NCI-H187 treated with DMSO at 0.1 percent for 48 hours (cell line): ENCODE measurements at places on chromosomes 16 and 17.

- no peak for DNase-seq
These were observed 6.6 kb upstream of the PITPNA start for GRCh38 chr17:1568950-1569810.

DNA sequence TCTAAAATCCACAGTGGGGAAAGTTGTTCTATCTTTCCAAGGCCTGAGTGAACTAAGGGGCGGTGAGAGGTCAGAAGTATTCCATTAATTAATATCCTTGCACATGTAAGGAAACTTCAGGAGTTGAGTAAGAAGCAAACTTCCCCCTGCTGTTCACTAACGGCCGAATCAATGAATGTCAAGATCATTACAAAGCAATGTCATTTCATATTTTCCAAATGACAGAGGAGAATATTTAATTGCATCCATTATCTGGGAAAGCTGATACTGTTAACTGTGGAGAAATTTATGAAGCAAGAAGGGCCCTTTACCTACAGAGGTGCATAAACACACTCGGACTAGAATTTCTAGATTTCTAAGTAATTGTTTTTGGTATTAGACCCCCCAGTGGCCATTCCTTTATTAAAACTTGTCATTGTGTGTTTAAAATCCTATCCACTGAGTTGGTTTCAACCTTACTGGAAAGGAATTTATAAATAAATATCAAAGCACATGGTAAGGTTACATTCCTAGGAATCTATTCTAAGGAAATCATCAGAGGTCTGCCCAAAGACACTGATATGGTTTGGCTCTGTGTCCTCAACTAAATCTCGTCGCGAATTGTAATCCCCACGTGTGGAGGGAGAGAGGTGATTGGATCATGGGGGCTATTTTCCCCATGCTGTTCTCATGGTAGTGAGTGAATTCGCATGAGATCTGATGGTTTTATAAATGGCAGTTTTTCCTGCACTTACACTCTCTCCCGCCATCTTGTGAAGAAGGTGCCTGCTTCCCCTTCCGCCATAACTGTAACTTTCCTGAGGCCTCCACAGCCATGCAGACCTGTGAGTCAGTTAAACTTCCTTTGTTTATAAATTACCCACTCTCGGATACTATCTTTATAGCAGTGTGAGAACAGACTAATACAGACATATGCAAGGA is 20.4 kb upstream of the SMURF2 start:
- DNase-seq, result no peak

- no peak for DNase-seq
These were observed 724 bp downstream of the GAA start for GRCh38 chr17:80101946-80102663.

GRCh38 chr17:58507123-58507634 is 7.3 kb downstream of the MTMR4 start:
- DNase-seq, result no peak

GRCh38 chr17:82098939-82099763 is 1.1 kb upstream of the FASN start:
- no peak for DNase-seq

DNA sequence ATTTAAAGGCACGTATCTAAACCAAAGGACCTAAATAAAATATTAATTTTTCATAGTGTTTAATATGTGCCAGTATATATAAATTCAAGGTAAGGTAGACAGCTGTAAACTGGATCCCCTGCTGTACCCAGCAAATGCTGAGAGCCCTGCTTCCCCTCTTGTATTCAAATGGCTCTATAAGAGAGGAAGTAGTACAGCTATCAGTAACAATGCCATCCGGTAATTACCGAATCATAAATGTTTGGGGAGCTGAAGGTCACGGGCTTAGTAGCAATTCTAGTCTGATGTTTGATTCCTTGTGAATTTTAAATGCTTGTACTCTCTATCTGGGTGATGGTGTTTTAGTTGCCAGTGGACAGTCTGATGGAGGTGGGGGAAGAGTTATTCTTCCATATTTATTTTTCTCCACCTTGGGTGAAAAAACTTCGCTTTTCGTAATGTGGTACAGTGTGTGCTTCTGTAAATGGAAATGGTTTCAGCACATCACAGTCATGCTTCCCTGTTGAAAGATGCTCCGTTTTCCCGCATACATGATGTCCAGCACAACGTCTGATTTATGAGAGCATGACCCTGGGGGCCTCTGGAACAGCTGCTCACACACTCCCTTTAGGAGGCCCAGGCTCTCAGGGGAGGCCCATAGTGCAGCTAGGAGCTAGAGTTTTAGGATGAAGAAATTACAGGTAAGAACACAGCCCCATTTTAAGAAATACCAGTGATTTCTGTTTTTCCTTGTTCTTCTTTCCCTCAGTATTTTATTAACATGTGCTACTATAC is 423.9 kb downstream of the WWOX start:
- DNase-seq, result no peak

DNA sequence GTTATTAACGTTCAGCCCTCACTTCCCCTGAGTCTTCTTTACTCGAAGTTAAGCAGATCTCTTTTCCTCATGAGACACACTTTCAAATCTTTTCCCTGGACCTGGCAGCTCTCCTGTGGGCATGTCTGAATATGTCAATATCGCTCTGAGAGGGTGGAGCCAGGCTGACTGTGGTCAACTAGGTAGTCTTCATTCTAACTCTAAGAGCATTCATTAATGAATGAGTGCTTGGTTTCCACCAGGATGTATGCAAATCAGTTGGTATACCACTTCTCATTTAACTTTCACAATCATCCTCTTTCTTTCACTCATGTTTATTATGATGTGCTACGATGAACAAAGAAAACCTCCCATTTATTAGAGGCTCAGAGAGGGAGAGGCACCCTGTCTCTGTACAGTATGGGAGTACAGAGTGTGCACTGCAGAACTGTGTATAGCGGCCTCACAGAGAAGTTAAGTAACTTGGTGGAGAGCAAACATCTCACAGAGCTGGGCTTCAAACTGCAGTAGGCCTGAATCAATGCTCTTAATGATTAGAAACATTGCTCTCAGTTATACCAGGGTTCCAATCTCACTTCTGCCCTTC is 39.9 kb downstream of the OTOA start:
- DNase-seq, result no peak

DNA sequence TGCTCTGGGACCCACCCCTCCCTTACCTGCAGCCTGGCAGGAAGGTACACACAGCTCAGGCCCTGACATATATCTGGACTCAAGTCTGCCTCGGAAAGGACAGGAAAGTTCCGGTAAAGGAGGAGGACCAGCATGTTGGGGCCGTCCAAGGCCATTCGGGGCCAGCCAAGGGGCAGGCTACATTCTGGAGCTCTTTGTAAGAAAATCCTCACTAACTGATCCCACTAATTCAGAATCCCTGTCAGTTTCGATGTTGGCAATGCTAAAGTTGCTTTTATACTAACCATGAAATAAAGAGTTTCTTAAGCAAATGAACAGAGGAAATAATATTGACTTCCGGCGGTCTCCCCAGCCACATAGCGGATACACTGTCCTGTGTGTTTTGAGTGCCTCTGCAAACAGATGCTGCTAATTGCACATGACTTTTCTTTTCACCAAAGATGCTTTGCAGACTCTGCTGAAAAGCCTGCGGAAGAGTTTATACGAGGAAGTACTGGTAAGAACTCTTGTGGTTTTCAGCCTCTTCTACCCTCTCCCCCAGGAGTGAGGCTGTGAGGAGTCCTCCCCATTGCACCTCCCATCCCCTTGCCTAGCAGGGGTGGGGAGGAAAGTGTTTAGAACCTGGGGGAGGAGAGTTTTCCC is 54.8 kb downstream of the PLXDC1 start:
- no peak for DNase-seq

- DNase-seq, result no peak
These were observed 129.7 kb upstream of the PMFBP1 start for GRCh38 chr16:72301523-72302236.

DNA sequence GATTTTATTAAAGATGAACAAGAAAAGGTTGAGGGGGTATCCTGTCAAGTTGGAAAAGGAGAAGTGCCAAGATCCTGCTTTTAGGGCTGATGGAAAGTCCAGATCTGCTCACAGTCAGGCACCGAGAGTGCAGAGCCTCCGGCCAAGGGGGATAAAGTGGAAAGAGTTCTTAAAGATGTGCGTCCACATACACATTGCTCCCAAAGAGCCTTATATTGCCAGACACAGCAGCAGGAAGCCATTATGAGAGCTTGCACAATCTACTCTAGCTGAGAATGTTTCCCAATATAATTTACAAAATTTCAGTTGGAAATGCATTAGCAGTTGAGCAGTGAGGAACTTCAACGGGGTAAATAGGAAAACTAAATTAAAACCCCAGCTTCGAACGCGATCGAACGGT is 95.6 kb downstream of the SALL1 start:
- no peak for DNase-seq

GRCh38 chr17:3447625-3448024 is 14.0 kb upstream of the OR1E2 start:
- no peak for DNase-seq

GRCh38 chr16:68083861-68084503 is 1.2 kb upstream of the NFATC3 start:
- no peak for DNase-seq

- DNase-seq, result no peak
These were observed 167.9 kb upstream of the GSE1 start for GRCh38 chr16:85445064-85445778.

DNA sequence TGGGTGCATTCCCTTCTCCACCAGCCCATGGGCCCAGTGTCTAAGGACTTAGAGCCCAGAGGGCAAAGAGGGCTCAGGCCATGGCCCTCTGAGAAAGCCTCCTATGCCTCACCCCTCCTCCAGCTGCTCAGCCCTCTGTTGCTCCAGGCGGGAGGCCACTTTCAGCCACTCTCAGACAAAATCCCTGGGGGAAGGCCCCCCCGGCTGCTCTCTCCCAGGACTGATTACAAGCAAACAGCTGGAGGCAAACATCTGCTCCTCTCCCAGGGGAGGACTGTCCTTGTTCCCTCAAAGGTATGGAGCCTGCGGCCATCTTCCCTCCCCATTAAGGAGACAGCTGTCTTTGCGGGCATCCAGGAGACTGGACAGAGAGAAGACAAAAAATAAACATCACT is 54.9 kb upstream of the DLX4 start:
- DNase-seq, result peak; percentile 49

- DNase-seq, result no peak
These were observed 47.5 kb downstream of the WNT3 start for GRCh38 chr17:46770818-46771560.

- DNase-seq, result no peak
These were observed 50.5 kb upstream of the CHMP6 start for GRCh38 chr17:80941171-80941570.

GRCh38 chr16:5850632-5851392 is 753.2 kb upstream of the EEF2KMT start:
- DNase-seq, result no peak
